ENCODE measurements at places on chromosomes 16 and 17.

- DNase-seq, result no peak
Observed at GRCh38 chr16:56237451-56237930, 46.2 kb downstream of the GNAO1 start.

DNA sequence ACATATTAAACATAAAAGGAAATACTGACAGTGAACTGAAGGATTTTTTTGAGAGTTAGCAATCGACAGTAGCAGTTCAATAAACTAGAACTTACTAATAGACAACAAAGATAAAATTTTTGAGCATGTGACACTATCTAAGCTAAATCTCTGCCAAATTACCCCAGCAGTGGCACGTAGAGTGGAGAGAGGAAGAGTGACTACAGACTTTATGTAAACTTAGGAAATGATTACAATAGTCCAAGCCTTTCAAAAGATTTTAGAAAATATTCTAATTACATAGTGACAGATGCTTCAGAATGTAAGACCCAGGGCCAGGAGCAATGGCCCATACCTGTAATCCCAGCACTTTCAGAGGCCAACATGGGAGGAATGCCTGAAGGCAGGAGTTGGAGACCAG, 52.4 kb downstream of the CFDP1 start:
- no peak for DNase-seq

DNA sequence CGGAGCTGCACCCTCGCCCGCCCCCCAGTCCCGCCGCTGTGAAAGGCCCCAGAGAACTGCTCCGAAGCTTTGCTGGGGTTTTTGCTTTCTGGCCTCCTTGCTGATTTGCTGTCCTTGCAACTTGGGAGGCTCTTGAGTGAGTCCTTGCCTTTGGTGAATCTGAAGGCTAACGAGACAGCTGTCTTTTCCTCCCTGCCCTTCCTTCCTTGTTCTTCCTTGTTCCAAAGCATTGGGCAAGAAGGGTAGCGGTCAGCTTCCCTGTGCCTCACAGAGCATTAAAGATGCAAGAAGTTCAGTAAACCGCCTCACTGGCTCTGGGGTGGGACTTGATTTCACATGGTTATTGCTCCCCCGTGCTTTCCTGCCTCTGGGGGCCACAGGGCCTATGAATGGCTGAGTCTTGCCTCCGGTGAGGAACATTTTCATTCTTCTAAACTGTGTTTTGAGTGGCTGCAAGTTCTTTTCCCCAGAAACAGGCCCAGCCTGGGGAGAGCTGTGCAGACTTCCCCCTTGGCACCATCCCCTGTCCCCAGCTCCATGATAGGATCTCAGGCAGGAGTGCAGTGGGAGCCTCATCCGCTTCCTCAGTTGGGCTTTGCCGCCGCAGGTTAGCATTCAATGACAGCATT, 1.4 kb downstream of the YPEL2 start:
- DNase-seq, result no peak

- DNase-seq, result no peak
Observed at GRCh38 chr16:54512467-54512995, 225.9 kb upstream of the IRX3 start.

GRCh38 chr17:73743518-73744201, 99.4 kb upstream of the SDK2 start:
- no peak for DNase-seq

GRCh38 chr16:57647136-57647875, 18.9 kb downstream of the ADGRG1 start:
- no peak for DNase-seq

GRCh38 chr17:10666906-10667305, 9.8 kb upstream of the MYH3 start:
- no peak for DNase-seq

- no peak for DNase-seq
Observed at GRCh38 chr17:40596261-40596919, 31.1 kb upstream of the CCR7 start.

GRCh38 chr16:17224350-17224749, 246.4 kb downstream of the XYLT1 start:
- DNase-seq, result no peak

DNA sequence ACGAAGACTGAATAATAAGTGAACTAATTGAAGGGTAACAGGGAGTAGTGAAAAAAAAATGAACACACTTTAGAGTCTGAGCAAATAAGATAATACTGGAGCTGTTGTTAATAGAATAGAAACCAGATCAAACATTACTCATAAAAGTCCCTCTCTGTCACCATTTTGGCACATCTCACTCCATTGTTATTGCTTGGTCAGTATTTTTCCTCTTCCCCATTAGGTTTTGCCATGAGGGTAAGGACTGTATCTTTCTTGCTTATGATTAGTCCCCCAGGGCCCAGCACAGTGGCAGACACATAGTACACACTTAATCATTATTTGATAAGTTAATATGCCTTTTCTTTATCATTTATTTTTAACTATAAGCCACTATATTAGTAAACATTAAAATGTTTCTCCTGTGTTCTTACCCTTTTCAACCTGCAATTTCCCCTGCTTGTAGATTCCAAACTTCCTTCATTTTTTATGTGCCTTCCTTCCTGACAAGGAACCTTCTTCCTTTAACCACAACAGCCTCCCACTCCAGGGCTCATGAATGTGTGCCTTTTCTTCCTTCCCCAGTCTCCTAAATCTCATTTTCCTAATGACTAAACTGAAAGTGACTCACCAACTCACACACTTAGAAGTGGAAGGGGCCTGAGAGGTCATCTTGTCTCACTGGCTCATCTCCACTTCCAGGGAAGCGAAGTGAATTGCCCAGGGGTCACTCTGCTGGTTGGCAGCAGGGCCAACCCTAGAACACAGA, 88.2 kb upstream of the HAS3 start:
- no peak for DNase-seq

Measured in activated naive CD4-positive, alpha-beta T cell treated with anti-CD3 and anti-CD28 coated beads, Interleukin-2, amount 50 U/mL, for 72 hours (primary cell).